ENCODE measurements at places on chromosomes 5 and 9.

GRCh38 chr5:43839218-43839617 is 236.2 kb downstream of the NNT start:
- DNase-seq, result no peak

DNA sequence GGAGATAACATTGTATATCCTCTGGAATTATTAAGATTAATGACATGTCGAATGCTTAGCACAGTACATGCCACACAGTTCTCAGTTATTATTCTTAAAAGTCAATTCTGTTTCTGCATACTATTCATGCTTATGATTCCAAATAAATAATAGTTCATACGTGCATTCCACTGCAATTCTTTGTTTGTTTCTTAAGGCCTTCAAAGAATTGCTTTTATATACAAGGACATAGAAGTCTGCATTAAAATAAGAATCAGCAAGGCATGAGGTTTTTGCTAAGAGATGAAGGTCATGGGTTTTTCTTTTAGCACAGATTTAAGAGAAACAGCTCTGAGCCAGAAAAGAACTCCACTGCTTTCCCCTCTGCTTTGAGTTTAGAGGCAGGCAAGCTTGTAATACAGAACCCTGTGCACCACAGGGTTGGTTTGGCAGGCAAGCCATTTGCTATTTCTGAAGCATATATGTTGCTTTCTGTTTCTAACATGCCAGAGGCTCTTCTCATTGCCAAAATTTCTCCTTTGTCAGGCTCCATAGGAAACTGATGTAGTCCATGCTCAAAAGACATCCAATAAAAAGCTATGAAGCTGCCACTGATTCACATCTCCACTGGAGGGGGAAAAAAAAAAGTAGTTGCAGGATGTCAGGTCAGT is 420.6 kb upstream of the TYRP1 start:
- no peak for DNase-seq

GRCh38 chr5:40446910-40447309 is 232.8 kb upstream of the PTGER4 start:
- no peak for DNase-seq

DNA sequence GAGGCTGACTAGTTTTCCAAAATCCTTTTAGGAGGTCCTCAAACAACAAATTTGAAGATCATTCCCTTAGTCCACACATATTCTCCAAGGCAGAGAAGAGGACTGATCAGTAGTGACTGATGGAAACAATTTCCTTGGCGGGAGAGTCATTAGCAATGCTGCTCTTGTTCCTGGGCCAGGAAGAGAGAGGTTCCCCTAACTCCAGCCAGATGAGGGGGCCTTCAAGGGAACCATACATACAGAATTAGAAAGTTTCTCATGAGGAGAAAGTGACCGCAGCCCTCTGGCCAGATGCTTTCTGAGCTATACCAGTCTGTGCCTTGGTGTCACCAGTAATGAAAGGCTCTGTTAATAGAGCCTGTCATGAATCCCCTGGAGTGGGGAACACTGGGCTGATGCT is 539.4 kb downstream of the BNC2 start:
- no peak for DNase-seq

- DNase-seq, result no peak
Observed at GRCh38 chr9:3847377-3847776, 321.6 kb upstream of the RFX3 start.

- DNase-seq, result no peak
Observed at GRCh38 chr9:223152-223551, 8.5 kb downstream of the DOCK8 start.

- DNase-seq, result no peak
Observed at GRCh38 chr5:146796911-146797310, 81.6 kb downstream of the PPP2R2B start.

GRCh38 chr9:104970271-104970987 is 42.5 kb upstream of the ABCA1 start:
- no peak for DNase-seq

DNA sequence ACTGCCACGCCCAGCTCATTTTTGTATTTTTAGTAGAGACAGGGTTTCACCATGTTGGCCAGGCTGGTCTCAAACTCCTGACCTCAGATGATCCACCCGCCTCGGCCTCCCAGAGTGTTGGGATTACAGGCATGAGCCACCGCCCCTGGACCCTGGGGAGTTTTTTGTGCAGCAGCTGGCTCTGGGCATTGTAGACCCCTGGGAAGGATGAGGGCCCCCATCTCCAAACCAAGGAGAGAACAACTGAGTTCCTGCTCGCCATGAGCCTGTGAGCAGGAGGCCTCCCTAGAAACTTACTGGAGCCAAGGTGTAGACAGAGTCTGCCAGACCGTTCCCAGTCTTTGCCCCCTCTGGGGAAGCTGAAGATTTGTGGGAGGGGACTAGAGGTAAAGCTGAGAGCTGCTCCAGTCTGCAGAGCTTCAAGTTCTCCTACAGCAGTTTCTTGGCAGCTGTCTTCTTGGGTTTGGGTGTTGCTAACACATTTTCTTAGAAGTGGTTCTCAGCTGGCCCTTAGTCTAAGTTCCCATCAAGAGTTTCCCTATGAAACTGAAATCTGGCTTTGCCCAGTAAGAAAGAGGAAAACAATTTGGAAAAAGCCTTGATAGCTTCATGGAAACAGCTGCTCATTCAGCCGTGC is 12.4 kb downstream of the NUDT2 start:
- DNase-seq, result no peak

- no peak for DNase-seq
Observed at GRCh38 chr5:64634997-64635686, 55.2 kb upstream of the SHISAL2B start.

GRCh38 chr5:44388321-44389089 is 715 bp downstream of the FGF10 start:
- no peak for DNase-seq

DNA sequence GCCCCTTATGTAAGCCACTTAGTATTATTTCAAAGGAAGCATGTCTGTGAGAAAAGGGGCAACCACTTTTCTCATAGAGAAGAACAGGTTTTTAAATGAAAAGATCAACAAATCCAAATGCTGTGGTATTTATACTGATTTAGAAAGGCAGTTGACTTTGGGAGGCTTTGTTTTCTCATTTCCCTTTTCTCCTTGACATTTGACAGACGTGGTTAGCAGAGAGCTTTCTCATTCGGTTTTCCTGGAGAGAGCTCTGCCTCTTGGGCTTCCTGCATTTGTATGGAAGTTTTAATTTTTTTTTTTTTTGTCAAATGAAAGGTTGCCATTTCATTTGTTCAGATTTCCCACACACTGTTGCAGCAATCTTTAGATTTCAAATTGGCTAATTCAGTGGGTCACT is 62.5 kb downstream of the EXOSC2 start:
- DNase-seq, result no peak

DNA sequence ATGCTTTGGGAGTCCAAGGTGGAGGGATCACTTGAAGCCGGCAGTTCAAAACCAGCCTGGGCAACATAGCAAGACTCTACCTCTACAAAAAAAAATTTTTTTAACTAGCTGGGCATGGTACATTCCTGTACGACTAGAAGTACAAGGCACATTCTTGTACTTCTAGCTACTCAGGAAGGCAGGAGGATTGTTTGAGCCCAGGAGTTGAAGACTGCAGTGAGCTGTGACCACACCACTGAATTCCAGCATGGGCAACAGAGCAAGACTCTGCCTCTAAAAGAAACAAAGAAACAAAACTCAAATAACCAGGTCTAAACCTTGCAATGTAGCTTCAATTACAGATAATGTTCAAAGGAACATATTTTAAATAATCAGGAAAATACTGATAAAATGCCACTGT is 56.2 kb downstream of the SSBP2 start:
- no peak for DNase-seq

DNA sequence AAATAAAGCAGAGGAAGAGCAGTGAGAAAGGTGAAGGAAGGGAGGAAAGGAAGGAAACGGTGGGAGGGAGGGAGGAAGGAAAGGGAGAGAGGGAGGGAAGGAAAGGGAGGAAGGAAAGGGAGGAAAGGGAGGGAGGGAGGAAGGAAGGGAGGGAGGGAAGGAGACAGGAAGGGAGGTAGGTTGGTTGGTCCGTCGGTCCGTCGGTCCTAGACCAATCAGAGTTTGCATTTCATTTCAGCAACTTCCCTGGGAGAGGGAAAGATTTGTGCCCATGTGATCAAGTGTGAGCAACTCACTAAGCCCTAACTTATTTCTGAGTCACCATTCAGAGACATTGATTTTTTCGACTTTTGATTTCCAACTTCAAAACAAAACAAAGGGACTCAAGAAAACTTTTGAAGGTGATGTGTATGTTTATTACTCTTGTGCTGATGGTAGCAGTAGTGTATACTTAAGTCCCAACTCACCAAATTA is 18.8 kb downstream of the NANS start:
- DNase-seq, result no peak

DNA sequence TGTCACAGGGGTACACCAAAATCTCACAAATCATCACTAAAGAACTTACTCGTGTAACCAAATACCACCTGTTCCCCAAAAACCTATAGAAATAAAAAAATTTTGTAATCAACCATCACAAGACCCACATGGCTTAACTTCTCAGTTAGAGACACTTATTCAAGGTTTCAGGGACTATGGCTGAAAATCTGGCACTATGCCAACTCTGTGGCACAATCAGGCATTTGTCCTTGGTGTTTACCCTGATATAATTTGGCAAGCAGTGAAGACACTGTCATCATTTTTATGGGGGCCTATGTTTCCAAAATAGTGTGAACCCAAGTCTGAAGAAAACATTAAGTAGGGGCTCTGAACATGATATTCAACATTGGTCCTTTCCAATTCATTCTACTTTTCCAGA is 59.0 kb downstream of the ZNF622 start:
- DNase-seq, result no peak

DNA sequence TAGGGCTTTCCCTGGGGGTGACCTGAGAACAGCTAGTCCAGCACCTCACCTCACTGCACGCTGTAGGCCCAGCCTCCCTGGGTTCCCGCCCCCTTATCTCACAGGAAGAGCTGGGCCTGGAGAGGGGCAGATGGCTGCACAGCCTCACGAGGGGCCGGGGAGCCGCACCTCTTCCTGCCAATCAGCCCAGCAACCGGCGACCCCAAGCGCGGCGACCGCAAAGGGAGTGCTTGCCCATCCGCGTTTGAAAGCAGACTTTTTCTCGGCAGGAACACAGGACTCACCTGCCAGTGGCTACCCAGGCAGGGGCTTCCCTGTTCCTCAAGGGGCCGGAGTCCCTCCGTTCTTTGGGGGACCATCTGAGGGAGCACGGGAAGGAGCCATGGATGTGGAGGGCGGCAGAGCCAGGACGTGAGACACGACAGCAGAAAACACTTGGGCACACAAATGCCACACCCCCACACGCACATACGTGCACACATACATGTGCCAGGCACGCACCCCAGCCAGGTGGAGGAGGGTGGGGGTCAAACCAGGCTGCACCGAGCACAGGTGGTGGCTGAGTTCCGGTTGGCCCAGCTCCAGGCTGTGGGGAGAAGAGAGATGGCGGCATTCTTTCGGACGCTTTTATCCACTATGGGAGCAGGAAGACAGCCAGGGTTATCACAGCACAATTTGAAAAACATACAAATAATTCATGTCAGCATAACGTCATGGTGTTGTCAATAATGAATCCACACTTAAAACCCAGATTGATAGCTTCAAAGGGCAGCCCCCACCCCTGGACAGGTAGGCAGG is 11.3 kb downstream of the TMEM250 start:
- peak; percentile 47 for DNase-seq

DNA sequence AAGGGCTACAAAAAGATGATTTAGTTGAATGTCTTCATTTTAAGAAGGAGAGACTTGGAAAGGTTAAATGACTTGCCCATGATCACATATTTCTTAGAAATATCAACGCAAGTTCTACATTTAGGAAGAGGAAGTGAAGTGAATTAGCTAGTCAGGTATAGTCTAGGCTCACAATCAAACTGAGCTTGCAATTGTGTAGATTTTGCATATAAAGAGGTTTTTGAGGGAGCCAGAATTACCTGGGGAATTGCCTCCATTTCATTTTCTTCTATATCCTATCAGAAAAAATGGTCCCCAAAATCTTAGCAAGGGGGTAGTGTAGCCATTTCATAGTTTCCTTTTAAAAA is 71.3 kb downstream of the MFAP3 start:
- no peak for DNase-seq

- no peak for DNase-seq
Observed at GRCh38 chr5:63959177-63959982, 2.9 kb downstream of the HTR1A start.

GRCh38 chr5:97529354-97529985 is 346.4 kb upstream of the RIOK2 start:
- DNase-seq, result no peak

DNA sequence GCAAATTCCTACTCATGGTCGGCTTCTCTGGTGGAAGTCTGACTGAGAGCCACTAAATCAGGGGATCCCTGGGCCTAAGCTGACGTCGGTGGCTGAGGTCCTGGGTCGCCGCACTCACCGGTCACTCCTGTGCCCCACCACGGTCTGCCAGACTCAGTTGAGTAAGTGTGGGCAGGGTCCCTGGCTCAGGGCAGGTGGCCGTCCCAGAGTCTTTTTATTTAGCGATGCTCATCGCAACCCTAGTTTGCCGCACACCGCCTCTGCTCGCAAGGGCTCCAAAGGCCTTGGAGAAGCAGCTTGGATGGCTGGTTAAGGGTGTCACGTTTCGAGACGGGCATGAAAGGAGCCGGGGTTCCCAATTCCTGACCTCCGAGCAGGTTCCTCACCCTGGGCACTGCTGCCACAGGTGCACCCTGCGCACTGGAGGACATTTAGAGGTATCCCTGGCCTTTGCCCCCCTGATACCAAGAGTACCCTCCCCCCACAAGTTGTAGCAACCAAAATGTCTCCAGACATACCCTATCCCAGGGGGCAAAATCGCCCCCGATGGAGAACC is 59.9 kb downstream of the NSUN2 start:
- no peak for DNase-seq

GRCh38 chr5:116084871-116085715 is at the start of gene COMMD10:
TSS of gene COMMD10 (plus strand) at chr5:116085025.
- peak; percentile 91 for DNase-seq

- no peak for DNase-seq
Observed at GRCh38 chr9:38108326-38108725, 39.3 kb upstream of the SHB start.
